ENCODE measurements at places on chromosomes 4 and X. TPM values are rescaled to one million over a fixed set of nuclear protein-coding genes. Genes with fewer than 3 reads are reported as not detected.

The RHOH gene
- total RNA-seq, result 2.8 TPM

The PIM2 gene
- 20.4 TPM for total RNA-seq

The GPRASP1 gene
- 5.0 TPM for total RNA-seq

The NDNF gene
- 14.0 TPM for total RNA-seq

The UCP1 gene
- not detected for total RNA-seq

The CT45A3 gene
- not detected for total RNA-seq

The SPACA5 gene
- total RNA-seq, result not detected

The FAM156B gene
- total RNA-seq, result 10.6 TPM
